ENCODE measurements at places on chromosomes 5 and 9.

DNA sequence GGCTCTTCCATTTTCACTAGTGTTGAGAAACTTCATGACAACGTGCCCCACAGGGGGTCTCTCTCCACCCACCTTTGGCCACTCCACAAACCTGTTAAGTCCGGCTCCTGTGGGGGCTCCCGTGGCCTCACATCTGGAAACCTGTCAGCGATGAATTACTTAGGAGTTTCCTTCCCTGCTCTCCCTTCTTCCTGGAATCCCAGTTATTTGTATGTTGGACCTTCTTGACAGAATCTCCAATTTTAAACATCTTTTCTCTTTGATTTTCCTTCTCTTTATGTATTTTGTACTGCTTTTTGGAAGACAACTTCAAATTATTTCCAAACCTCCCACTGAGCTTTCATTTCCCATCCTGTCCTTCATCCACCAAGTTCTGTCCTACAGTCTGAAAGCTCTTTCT lies 55.1 kb upstream of the NRARP start:
- DNase-seq: no peak

DNA sequence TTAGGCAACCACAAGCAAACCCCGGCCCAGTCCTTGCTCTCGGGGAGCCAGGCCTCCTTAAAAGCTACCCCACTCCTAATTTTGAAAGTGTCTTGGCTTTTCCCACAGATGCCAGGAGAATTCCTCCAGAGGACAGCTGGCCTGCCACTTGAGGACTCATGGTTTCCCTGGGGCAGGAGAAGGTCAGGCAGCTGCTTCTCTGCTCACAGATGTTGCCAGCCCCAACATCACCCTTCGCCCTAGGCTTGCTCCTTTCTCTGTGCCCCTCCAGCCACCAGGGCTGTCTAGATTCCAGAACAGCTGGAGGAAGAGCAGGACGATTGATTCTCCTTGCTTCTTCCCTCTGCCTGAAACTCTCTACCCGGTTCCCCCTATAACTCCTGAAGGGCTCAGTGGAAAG lies 8.5 kb downstream of the GGTA1 start:
- no peak for DNase-seq

DNA sequence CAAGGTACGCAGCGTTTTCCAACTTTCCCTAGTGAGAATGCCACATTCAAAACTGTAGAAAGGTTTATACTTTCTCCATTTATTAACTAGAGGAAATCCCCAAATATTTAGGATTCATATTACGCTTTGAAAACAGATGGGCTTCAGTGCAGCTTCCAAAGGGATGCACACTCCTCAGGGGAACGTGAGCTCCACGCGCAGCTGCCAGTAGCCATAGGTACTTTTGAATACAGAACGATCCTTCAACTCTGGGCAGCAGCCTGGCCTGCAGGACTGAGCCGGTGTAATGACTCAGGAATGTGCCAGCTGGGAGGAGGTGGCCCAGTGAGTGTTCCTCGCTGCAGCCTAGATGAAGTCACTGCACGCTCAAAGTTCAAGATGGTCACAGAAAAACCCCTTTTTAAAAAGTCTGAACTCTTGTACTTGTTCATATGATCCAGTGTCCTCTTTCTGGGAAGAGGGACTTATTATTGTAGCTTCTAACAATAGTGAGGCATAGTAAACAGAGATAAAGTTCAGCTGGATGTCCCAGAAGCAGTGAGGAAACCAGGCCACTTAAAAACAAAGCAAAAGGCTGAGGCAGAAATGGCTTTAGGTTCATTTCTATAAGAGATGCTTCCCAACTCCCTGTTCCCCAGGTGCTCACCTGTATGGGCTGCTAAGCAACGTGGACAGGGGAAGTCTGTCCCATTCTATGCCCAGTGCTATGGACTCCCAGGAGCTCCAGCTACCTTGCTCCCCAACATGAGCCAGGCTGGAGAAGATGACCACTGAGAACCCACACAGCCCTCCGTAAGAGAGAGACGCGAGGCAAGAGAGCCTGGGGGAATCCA lies 130.0 kb downstream of the LHFPL2 start:
- no peak for DNase-seq

DNA sequence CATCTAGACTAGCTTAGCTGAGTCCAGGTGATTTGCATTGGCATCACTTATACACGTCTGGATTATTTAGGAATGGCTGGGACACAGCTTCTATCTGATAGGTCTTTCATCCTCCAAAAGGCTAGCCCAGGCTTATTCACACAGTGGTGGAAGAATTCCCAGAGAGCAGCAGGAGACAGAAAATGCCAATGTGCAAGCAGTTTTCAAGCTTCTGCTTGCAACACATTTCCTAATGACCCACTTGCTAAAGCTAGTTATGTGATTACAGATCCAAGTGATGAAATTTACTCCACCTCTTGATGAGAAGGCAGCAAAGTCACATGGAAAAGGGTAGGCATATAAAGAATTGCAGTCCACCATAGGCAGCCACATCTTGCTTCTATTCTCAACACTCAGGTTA lies 44.2 kb upstream of the MAST4 start:
- DNase-seq: no peak

- DNase-seq: no peak
Measured at GRCh38 chr5:104952876-104953275, 1390.3 kb upstream of the NUDT12 start.

GRCh38 chr9:82934949-82935348 lies 128.0 kb downstream of the RASEF start:
- DNase-seq: no peak

- DNase-seq: no peak
Measured at GRCh38 chr9:90702441-90702955, 59.9 kb upstream of the DIRAS2 start.

Data from heart left ventricle (tissue), 16 donors.